ENCODE measurements at places on chromosomes 1 and 21.

DNA sequence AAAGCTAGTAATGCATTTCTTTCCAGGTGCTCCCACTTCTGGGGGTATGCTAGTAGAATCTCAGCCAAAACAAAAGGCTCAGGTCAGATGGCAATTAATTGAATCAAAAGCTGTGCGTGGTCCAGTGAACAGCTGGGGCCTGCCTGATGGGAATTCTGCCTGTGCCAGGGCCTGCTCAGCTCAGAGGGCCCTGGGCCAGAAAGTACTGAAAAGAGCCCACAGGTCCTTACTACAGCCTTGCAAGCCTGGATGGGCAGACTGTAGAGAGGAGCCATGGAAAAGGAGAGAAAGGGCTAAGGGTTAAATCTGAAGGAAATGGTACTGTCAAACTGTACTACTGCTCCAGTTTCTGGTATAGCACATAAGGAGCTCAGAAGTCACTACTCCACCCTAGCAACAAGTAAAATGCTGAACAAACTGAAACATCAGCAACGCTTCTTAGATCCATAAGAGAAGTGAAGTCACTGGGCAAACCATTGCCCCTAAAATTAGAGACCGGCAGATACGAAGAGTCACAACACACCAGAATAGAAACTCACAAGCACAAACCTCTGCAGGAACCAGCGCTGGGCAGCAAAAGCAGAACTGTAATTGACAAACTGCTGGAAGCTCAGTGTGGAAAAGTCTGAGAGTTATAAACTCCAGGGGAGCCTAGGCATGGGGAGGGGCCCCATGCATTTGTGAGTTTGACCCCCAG, 121.1 kb upstream of the SYT6 start:
- no peak for DNase-seq

- DNase-seq: no peak
These were observed 26.9 kb upstream of the H6PD start for GRCh38 chr1:9207715-9208114.

GRCh38 chr1:154609398-154610380, 1.7 kb upstream of the ADAR start:
- no peak for DNase-seq

DNA sequence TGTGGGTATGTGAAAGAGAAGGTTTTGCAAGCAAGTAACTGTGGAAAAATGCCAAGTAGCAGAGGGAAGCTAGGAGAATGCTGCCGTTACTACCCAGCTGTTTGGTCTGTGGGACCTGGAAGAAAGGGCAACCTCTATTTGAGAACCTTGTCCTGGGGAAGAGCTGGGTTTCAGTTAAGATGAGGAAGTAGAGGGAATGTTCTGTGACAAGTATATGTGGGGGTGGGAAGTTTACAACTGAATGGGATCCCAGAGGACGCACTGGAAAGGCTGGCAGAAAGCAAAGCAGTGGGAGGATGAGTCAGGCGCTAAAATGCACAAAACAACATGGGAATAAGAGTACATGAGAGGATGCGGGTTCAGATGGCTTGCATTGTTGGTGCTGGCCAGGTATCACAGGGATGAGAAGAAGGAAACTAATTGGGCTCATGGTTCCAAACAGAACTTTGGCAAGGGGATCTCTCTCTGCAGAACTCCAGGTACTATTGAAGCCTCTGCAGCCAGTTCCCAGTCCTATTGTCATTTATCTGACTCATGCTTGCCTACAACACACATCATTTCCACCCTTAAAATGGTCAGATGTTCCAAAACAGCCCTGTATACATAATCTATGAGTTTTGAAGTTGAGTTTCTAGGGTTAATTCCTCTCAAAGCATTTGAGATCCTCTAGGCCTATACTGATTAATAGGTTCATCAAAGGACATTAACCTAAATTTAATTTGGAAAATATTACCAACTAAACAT, 88.5 kb upstream of the VAV3 start:
- DNase-seq: no peak

- peak; percentile 24 for DNase-seq
These were observed 232.0 kb upstream of the PLXNA2 start for GRCh38 chr1:208475951-208476845.

DNA sequence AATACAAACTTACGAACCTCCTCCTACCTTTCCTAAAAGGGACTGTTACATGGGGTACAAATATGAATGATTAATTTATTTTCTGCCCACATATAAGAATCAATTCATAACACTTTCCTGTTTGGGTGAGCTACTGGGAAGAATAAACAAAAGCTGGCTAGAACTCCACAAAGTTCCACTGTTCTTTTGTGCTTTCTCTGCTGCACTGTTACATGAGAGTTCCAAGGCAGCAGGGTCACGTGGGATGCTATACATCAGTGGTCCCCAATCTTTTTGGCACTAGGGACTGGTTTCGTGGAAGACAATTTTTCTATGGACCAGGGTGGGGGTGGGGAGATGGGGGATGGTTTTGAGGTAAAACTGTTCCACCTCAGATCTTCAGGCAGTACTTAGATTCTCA, 2.2 kb upstream of the ANGPTL7 start:
- no peak for DNase-seq

GRCh38 chr1:185328255-185328654, 11.2 kb upstream of the IVNS1ABP start:
- DNase-seq: no peak

- DNase-seq: no peak
These were observed 91.0 kb upstream of the KCNA3 start for GRCh38 chr1:110765640-110766335.

DNA sequence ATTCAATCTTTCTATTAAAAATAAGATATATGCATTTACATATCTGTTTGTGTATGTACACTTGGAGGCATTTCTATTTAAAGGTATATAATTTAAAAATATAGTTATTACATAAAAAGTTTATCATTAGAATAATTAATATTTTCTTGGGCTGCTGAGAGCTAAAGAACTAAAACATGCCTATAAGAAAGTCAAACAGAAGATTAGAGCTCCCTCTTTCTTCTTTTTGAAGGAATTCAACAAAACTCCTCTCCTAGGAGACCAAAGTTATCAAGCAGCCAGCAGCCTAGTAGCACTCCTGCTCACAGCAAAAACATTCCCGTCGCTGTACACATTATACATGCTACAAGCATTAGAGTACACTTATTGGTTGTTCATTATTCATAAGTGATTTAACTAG, 216.4 kb downstream of the VAV3 start:
- DNase-seq: no peak

GRCh38 chr1:147579532-147579931, 38.2 kb downstream of the BCL9 start:
- no peak for DNase-seq

GRCh38 chr1:67818725-67819301, 14.5 kb downstream of the GNG12 start:
- no peak for DNase-seq

DNA sequence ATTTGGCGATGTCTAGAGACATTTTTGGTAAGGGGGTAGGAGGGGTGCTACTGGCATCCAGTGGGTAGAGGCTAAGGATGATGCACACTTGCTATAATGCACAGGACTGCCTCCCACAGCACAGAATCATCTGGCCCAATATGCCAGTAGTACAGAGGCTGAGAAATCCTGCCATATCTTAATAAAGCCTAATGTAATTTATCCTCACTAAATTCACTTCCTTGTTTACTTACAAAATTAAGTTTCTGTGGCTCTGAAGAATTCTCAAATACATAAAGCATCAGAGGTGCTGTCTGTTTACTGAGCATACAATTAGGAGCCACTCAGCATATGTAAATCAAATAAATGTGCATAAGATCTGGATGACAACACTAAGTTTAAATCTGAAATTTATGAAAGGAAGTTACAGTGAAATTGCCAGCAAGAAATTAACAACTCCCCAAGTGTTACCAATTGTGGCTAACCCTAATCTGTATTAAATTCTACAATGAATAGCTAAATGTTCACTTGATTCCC, 26.5 kb downstream of the NGF start:
- DNase-seq: no peak

GRCh38 chr1:216457356-216457755, 34.1 kb upstream of the USH2A start:
- DNase-seq: no peak

DNA sequence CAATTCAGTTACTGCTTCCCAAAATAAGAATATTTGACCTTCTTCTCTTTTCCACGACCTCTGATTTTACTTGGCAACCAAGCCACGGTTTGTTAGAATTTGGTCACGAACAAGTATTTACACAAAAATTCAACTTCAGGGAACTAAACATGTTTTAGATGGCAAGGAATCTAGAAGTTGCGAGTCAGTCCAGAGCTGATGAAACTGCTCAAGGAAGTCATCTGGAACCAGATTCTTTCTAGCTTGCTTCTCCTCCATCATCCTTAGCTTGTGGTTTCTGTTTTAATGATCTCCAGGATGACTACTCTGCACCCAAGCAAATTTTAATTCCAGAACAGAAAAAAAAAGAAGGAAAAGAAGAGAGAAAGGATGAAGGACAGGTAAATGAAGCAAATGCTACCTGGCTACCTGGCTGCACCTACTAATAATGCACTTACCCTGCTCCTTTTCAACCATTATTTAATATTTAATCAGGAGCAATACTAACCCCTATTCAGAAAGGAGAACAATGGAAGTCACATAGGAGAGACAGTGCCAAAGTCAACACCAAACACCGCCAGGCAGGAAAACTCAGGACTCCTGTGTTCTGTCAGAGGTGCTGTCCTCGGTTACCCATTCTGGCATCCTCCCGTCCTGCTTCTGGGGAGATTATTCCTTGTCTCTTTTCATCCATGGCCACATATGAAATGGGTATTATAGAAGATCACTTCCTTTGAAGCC, 54.2 kb upstream of the RGS7 start:
- no peak for DNase-seq

GRCh38 chr1:23188434-23188884, 19.8 kb upstream of the LUZP1 start:
- DNase-seq: no peak

DNA sequence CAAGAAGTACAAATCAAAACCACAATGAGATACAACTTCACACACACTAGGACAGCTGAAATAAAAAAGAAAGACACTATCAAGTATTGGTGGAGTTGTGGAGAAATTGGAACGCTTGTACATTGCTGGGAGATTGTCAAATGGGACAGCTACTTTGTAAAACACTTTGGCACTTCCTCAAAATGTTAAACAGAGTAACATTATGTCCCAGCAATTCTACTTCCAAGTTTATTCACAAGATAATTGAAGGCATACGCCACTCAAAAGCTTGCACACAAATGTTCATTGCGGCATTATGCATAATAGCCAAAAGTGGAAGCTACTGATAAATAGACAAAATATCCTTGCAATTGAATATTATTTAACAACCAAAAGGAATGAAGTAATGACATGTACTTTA, 199.9 kb upstream of the KCNK2 start:
- DNase-seq: no peak

GRCh38 chr1:67666636-67667035, 18.4 kb upstream of the GADD45A start:
- no peak for DNase-seq

GRCh38 chr1:117735045-117735992, 129.5 kb downstream of the TENT5C start:
- no peak for DNase-seq

GRCh38 chr1:109850827-109851226, 59.8 kb upstream of the CSF1 start:
- DNase-seq: no peak

GRCh38 chr1:24275510-24275909, 43.6 kb upstream of the GRHL3 start:
- DNase-seq: no peak

DNA sequence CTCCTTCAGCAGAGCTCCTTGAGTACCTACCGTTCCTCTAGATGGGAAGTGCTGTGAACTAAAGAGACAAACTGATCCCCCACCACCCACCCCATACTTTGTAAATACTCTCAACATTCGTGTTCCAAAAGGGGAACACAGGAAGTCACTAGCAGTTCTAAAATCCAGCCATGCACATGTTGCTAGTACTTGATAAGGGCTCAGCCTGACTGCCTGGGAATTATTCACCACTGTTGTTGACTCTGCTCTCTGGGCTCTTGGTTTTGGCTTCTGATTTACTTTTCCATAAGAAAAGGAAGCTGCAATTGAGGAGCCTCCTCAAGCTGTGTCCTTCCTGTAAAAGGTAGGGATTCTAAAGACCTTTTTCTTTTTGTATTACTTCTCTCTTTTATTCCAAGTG, 67.5 kb downstream of the IVNS1ABP start:
- DNase-seq: no peak

DNA sequence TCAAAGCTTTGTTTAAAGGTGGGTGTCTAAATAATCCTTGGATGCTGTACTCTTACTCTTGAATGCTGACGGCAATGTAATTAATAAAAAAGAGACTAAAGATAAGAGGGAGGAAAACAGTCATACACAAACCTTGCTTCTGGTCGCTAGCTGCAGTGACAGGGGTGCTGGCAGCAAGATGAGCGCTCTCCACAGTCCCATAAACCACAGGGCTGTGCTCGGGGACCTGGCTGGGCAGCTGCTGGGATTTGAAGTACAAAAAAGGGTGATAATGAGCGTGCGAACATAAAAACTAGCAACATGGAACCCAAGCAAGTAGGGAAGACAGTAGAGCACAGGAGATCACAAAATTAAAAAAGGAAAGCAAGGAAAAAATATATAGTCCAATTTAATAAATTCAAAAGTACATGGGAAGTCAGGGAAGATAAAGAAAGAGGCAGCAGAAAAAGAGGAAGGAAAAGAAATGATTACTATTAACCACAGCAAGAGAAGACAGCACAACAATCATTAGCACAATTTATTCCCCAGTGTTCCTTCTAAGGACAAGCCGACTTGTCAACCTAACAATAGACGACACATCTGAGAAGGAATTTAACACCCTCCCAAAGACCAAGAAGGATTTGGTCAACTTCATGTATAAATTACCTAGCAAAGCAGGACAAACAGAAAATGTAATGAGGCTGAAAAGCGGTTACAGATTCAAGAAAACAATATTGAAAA, 162.9 kb upstream of the HP1BP3 start:
- DNase-seq: no peak

DNA sequence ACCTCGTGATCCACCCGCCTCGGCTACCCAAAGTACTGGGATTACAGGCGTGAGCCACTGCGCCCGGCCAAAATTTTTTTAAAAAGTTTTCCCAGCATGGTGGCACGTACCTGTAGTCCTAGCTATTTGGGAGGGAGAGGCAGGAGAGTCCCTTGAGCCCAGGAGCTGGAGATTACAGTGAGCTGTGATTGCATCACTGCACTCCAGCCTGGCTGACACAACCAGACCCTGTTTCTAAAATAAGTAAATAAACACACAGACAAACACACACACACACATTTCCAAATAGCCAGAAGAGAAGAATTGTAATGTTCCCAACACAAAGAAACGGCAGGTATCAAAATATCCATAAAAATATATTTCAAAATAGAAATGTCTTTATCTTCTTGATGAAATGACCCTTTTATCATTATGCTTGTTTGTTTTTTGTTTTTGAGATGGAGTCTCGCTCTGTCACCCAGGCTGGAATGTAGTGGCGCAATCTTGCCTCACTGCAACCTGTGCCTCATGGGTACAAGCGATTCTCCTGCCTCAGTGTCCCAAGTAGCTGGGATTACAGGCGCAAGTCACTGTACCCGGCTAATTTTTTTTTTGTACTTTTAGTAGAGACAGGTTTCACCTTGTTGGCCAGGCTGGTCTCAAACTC, 9.3 kb downstream of the HES2 start:
- no peak for DNase-seq

GRCh38 chr1:219350172-219350931, 176.7 kb downstream of the LYPLAL1 start:
- no peak for DNase-seq

- no peak for DNase-seq
These were observed 3.1 kb downstream of the ACTA1 start for GRCh38 chr1:229430761-229431283.

- no peak for DNase-seq
These were observed 44.3 kb upstream of the TACSTD2 start for GRCh38 chr1:58621391-58621790.

- peak; percentile 89 for DNase-seq
These were observed 162.8 kb downstream of the NTPCR start for GRCh38 chr1:233113009-233113879.
